Naive thymus-derived CD4-positive, alpha-beta T cell (primary cell): ENCODE measurements at places on chromosomes 2 and 18. TPM values are rescaled to one million over a fixed set of nuclear protein-coding genes. Genes with fewer than 3 reads are reported as not detected.

GRCh38 chr2:38505779-38506178 lies 96.9 kb downstream of the HNRNPLL start:
- no peaks in the 10 kb centered on the region for H3K27me3 ChIP-seq
- no peak overlapping the region for H3K27ac ChIP-seq
- H3K4me1 ChIP-seq: no peaks in the 10 kb centered on the region
- no peak for DNase-seq
- H3K4me3 ChIP-seq: no peak overlapping the region

GRCh38 chr18:9575558-9575957 lies 38.8 kb downstream of the PPP4R1 start:
- H3K36me3 ChIP-seq: peaks cover 4% of the 10 kb centered on the region
- no peak for DNase-seq
- H3K4me1 ChIP-seq: no peaks in the 10 kb centered on the region
- no peaks in the 10 kb centered on the region for H3K27me3 ChIP-seq
- no peak overlapping the region for H3K4me3 ChIP-seq

DNA sequence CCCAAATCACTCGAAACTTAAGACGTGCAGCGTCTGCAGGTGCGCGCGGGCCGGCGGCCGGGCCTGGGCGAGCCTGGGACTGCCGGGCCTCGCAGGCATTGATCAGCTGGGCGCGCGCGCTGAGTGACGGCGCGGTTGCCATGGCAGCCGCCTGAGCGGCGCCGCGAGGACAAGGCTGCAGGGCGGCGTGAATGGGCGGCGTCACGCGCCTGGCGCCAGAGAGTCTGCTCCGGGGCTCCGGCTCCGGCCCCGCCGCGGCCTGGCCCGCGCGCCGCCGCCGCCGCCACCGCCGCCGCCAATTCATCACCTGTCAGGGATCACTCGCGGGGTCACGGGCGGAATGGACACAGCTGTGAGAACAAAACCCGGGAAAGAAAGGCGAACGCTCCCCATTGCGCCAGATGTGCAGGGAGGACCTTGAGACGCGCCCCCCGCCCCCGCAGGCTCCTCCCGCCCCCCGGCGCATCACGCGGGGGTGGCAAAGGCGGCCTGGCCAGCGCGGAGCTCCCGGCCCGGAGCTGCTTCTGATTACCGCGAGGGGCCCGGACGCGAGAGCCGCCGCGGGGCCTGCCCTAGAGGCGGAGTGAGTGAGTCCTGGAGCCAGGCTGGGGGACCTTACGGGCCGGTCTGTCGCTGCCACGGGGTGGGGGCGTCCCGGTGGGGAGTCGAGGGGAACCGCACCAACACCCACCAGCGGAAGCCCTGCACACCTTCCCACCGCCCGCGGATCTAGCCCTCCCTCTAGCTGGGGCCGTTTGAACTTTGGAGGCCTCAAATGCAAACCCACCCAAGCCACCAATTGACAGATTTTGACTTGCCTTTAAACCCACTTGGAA lies 2.9 kb upstream of the ID2 start:
- H3K4me3 ChIP-seq: peak overlapping the region; percentile 49
- peaks cover 6% of the 10 kb centered on the region for H3K36me3 ChIP-seq
- peak; percentile 69 for DNase-seq
- no peaks in the 10 kb centered on the region for H3K27me3 ChIP-seq
- no peak overlapping the region for H3K27ac ChIP-seq
- H3K4me1 ChIP-seq: peaks cover 24% of the 10 kb centered on the region

DNA sequence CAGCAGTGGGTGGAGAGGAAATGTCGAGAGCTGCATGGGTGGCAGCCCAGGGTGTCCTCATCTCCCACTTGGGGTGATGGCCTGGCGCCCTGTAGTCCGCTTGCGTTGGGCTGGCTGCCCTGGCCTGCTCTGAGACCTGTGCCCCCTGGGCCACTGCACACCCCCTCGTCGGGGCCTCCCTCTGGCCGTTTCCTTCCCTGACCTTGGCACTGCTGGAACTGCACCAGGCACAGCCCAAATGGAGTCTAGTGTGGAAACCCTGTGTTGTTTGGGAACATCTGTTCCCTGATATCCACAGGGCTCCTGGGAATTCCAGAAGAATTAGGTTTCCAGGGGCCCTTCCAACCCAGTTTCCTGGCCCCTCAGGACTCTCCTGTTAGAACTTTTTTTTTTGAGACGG lies 13.9 kb downstream of the EFHD1 start:
- H3K27me3 ChIP-seq: no peaks in the 10 kb centered on the region
- no peak for DNase-seq
- H3K36me3 ChIP-seq: no peaks in the 10 kb centered on the region
- H3K4me3 ChIP-seq: no peak overlapping the region
- H3K4me1 ChIP-seq: no peaks in the 10 kb centered on the region

NMUR1 gene
- total RNA-seq: 7.0 TPM

DNA sequence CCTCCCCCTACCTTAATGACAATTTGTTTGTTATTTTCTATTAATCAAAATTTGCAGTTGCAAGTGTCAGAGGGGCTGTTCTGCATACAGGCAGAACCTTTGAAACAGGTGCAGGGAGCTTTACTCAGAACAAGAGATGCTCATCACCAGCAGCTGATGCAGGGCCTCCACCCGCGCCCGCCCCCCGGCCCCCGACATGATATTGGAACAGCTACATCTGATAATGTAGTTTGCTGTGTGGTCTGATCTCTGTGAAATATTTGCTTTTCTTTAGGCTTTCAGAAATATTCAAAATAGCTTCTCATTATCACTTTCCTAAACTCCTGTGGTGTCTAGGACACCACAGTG lies 130.0 kb downstream of the PRKCE start:
- H3K4me3 ChIP-seq: no peak overlapping the region
- DNase-seq: no peak
- H3K4me1 ChIP-seq: no peaks in the 10 kb centered on the region

- H3K27me3 ChIP-seq: no peaks in the 10 kb centered on the region
- H3K27ac ChIP-seq: no peak overlapping the region
- H3K4me1 ChIP-seq: no peaks in the 10 kb centered on the region
- H3K4me3 ChIP-seq: no peak overlapping the region
These were observed 137.4 kb upstream of the ETAA1 start for GRCh38 chr2:67259556-67260342.

POTEI gene
- not detected for total RNA-seq

CKAP2L gene
- 2.4 TPM for total RNA-seq

DNA sequence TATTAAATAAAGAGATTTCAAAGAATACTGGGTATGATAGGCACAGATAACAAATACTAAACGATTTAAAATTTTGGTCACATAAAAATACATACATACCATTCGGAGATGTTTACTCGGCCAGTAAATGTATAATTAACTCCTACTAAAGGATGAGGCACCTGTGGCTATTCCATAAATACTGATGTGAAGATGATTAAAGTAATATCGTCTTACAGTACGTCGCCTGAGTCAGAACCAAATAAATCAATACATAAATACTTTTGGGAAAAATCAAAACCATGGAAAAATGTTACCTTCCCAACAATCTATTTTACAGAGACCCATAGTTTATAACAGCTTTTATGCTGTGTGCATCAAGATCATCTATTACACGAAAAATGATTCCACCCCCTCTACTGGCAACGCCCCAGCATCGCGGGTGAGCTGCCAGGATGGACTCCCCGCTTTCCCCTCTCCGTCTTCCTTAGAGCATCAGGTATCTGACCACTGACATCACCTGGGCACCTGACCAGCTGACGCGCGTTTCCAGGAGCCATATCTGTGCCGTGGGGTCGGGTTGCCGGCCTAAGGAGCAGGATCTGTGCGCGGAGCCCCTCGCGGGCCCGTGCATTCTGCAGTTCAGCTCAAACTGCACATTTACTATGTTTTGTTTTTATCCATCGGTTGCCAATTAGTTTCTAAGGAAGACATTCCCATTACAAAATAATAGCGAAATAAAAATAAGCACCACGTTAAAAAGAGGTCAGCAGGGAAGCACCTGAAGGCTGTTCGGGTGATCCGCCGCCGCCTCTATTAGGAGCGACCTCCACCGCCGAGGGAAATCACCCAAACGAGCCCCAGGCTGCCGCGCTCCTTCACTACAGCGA lies 901 bp downstream of the ICA1L start:
- no peaks in the 10 kb centered on the region for H3K27me3 ChIP-seq
- DNase-seq: peak; percentile 56
- H3K27ac ChIP-seq: peak overlapping the region; percentile 60
- H3K36me3 ChIP-seq: no peaks in the 10 kb centered on the region
- H3K4me1 ChIP-seq: peaks cover 3% of the 10 kb centered on the region

GALNT13 gene
- not detected for total RNA-seq

- no peaks in the 10 kb centered on the region for H3K27me3 ChIP-seq
- H3K4me1 ChIP-seq: no peaks in the 10 kb centered on the region
- DNase-seq: no peak
- H3K36me3 ChIP-seq: no peaks in the 10 kb centered on the region
These were observed 621.3 kb downstream of the XIRP2 start for GRCh38 chr2:167509586-167509985.

- H3K27ac ChIP-seq: no peak overlapping the region
- no peaks in the 10 kb centered on the region for H3K27me3 ChIP-seq
- no peak for DNase-seq
- H3K36me3 ChIP-seq: no peaks in the 10 kb centered on the region
These were observed 156.6 kb upstream of the LHCGR start for GRCh38 chr2:48912110-48912509.

DNA sequence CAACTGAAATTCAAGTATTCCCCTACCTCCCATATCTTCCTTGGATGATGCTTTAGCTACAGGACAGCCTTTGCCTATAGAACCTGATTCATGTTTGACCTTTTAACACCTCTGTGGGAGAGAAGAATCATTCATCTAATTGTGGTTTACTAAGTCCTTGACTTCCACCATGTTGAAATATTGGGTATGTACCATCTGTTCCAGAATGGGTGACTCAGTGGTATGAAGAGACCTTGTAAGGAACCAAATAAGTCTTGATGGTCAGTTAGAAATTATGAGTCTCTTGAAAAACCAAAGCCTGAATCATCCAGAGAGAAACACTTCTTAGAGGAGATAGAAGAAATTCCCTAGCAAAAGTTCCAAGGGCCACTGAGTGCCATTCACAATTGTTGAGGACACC lies 27.5 kb downstream of the STAMBP start:
- H3K36me3 ChIP-seq: peaks cover 84% of the 10 kb centered on the region
- no peak for DNase-seq
- no peak overlapping the region for H3K4me3 ChIP-seq

TXNDC2 gene
- total RNA-seq: 0.07 TPM in 1 of 2 replicates, not detected in the other

GRCh38 chr2:239269916-239270315 lies 130.9 kb downstream of the HDAC4 start:
- H3K4me1 ChIP-seq: peaks cover 74% of the 10 kb centered on the region
- no peaks in the 10 kb centered on the region for H3K36me3 ChIP-seq
- no peak overlapping the region for H3K27ac ChIP-seq

GRCh38 chr2:103161456-103162289 lies 399.8 kb downstream of the TMEM182 start:
- H3K27me3 ChIP-seq: no peaks in the 10 kb centered on the region
- no peaks in the 10 kb centered on the region for H3K36me3 ChIP-seq
- no peaks in the 10 kb centered on the region for H3K4me1 ChIP-seq

GRCh38 chr2:30234180-30234971 lies 3.0 kb downstream of the LBH start:
- peaks cover 64% of the 10 kb centered on the region for H3K36me3 ChIP-seq
- peak overlapping the region; percentile 75 for H3K4me3 ChIP-seq
- DNase-seq: peak; percentile 47
- no peaks in the 10 kb centered on the region for H3K27me3 ChIP-seq

DNA sequence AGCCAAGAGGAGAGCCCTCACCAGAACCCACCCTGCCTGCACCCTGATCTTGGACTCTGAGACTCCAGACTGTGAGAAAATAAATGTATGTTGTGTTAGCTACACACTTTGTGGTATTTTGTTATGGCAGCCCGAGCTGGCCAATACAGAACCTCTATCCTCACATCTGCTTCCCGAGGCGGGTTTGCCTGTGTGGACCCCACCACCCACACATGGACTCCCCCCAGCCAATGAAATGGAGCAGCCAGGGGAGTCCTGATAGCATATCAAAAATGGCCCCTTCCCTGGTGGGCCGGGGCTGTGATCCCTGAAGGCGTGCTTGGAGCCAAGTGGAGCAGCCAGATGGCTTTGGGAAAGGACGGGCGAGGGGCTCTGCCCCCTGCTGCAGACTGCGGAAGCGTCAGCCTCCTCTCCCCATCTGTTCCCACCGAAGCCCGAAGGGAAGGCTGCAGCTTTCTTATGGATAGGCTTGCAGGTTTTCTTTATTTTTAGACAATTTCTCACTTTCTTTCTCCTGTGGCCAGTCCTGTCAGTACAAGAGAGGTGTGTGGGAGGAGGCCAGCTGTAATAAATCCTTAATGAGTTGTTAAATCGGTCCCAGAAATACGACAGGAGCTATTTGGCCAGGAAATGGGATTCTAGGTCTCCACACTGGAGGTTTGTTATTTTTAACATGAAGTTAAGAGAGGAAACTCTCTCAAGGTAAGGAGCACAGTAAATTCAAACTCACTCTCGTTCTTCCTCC lies 34.4 kb downstream of the TEX51 start:
- DNase-seq: no peak
- H3K36me3 ChIP-seq: no peaks in the 10 kb centered on the region
- no peak overlapping the region for H3K27ac ChIP-seq
- no peak overlapping the region for H3K4me3 ChIP-seq

GRCh38 chr2:32804205-32804604 lies 142.5 kb upstream of the LTBP1 start:
- H3K36me3 ChIP-seq: no peaks in the 10 kb centered on the region
- DNase-seq: no peak
- no peaks in the 10 kb centered on the region for H3K4me1 ChIP-seq

ALK gene
- total RNA-seq: not detected

- H3K27ac ChIP-seq: no peak overlapping the region
- H3K4me3 ChIP-seq: no peak overlapping the region
- no peak for DNase-seq
- H3K27me3 ChIP-seq: no peaks in the 10 kb centered on the region
- H3K4me1 ChIP-seq: no peaks in the 10 kb centered on the region
These were observed 128.1 kb downstream of the BIRC6 start for GRCh38 chr2:32484937-32485336.

VWA3B gene
- total RNA-seq: not detected

RGPD4 gene
- total RNA-seq: 0.11 TPM

DNA sequence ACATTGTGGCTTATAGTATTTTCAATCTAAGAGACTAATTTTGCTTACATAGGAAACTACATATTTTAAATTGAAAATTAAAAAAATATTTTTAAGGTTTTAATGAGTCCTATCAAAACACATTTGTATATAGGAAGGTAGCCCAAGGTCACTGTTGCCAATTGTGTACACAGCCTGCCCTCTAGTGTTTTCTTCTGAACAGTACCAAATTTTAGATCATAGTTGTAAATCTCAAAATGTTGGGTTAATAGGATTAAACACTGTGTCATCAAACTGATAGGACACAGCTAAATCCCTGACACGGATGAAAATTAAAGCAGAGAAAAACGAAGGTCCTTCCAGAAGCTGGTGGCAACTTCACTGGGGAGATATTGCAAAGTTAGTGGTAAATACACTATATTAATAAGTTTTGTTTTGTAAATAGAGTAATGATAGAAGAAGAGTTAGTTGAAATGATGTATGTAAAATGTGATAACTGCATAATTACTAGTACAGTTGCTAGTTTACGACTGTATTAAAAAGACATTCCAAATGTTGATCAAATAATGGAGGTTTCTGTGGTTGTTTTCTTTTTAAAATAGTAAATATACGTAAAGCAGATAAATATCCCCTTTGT lies 19.7 kb downstream of the CLUL1 start:
- H3K4me1 ChIP-seq: no peaks in the 10 kb centered on the region
- no peaks in the 10 kb centered on the region for H3K36me3 ChIP-seq
- no peak overlapping the region for H3K4me3 ChIP-seq

RAX gene
- total RNA-seq: not detected

FBXO15 gene
- total RNA-seq: 1.1 TPM
